BE2C (cell line): ENCODE measurements at places on chromosomes 6 and 20.

DNA sequence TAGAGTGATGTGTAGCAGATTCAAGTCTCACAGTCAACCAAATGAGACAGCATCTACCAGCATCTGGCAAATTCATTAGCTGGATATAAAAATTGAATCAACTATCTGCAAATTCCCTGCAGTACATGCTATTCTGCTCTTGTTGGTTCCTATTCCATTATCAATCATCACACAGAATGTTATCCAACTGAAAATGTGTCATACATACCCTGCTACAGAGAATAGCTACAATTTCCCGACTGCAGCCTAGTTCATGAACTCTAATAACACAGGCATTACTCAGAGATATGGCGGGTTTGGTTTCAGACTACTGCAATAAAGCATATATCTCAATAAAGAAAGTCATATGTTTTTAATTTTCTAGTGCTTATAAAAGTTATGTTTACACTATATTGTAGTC, 78.4 kb downstream of the AHI1 start:
- DNase-seq = no peak

- no peak for DNase-seq
Observed at GRCh38 chr6:167212713-167213005, 54.9 kb upstream of the GPR31 start.

DNA sequence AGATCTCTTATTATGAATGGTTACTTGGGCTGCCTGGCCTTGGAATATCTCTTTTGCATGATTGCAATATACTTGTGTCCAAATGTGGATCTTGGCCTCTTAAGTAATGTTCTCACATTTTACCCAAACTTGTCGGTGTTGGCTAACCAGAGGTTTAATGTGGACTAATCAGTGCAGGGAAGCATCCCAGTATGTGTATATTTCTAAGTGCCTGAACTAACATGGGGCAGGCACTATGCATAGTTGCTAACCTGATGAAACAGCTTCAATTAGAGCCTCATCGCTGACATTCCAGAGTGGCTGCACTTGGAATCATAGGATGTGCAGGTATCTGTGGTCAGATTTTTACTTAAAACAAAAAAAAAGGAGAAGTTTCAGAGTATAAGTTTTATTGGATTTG, 160.0 kb downstream of the PDE7B start:
- no peak for DNase-seq

GRCh38 chr6:6808343-6808742, 219.8 kb downstream of the LY86 start:
- no peak for DNase-seq

- DNase-seq = no peak
Observed at GRCh38 chr6:138293428-138294395, 75.4 kb upstream of the PBOV1 start.

DNA sequence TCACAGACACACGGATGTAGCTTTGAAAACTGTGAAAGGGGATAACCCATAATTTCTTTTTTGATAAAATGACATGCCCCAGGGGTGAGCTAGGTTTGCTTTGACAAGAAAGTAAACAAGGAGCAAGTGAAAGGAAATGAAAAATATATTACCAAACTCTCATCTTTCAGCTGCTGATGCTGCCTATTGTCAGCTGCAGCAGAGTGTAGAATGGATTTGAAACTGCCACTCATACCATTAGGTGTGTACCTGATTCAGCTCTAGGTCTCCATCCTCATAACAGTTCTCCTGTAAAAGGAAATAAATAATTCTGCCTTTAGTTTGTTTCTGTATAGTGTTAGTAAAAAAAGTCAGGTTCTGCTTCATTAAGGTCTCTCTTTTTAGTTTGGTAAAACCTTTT, 415.1 kb upstream of the MARCKS start:
- no peak for DNase-seq

DNA sequence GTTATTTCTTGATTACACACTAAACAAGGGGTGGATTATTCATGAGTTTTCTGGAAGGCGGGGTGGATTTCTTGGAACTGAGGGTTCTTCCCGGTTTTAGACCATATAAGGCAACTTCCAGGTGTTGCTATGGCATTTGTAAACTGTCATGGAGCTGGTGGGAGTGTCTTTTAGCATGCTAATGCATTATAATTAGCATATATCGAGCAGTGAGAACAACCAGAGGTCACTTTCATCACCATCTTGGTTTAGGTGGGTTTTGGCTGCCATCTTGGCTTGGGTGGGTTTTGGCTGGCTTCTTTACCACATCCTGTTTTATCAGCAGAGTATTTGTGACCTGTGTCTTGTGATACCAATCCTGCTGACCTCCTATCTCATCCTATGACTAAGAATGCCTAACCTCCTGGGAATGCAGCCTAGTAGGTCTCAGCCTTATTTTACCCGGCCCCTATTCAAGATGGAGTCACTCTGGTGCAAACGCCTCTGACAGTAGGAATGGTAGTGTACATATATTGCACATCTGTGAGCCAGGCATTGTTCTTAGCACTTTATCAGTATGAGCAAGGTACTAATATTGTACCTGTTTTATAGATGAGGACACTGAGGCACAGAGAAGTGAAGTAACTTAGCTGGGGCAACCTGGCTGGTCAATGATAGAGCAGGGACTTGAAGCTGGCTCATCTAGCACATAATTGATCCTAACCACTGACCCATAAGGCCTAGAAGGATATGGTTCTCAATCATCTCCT, 203.7 kb downstream of the NFATC2 start:
- DNase-seq = no peak

DNA sequence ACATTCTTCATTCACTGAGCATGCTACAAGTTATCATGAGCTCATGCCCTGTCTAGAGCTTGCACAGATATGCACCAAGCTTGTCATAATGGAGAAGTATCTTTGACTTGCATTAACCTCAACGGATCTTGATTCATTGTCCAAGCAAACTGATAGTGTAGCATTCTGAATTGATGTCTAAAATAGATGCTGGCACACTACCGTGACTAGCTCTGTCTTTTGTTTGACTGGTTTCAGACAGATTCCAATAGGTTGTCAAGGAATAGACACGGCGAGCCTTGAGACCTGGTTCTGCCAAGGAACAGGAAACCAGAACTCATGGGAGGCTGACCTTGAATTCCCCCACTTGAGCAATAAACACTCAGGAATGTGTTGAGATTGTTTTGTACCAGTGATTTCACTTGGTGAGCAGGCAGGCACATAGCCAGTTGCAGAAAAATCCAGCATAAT, 1153.1 kb upstream of the GJE1 start:
- no peak for DNase-seq

DNA sequence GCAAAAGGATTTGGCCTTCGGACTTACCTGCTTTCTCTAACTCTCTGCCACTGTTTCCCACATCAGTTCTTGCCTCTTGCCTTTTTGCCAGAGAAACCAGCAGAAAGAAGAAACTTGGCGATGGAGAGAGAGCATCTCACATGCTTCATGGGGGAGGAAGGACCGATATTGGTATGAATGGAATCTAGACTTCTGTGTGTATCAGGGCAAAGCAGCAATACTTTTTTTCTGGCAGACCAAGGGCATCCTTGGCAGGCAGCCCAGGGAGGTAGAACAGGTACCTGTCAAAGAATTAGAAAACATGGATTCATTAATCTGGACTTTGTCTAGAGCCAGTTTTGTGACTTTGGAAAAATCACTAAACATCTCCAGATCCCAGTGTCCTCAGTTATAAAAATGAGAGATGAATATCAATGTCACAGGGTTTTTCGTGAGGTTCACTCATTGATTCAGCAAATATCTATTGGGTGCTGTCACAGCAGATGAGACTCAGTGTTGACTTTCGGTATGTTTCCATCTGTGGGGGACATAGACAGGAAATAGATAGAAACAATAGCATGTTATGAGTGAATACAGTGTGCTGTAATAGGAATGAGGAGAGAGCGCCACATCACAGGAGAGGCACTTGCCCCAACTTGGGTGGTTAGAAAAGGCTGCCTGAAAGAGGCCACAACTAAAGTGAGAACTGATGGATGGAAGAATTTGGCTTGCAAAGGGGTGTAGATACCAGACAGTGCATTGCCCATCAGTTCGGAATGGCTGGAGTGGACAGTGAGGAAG, 114.1 kb downstream of the CD83 start:
- no peak for DNase-seq

GRCh38 chr20:4666001-4666479, 55.7 kb upstream of the PRND start:
- no peak for DNase-seq

GRCh38 chr6:16730738-16731477, 30.4 kb downstream of the ATXN1 start:
- no peak for DNase-seq

DNA sequence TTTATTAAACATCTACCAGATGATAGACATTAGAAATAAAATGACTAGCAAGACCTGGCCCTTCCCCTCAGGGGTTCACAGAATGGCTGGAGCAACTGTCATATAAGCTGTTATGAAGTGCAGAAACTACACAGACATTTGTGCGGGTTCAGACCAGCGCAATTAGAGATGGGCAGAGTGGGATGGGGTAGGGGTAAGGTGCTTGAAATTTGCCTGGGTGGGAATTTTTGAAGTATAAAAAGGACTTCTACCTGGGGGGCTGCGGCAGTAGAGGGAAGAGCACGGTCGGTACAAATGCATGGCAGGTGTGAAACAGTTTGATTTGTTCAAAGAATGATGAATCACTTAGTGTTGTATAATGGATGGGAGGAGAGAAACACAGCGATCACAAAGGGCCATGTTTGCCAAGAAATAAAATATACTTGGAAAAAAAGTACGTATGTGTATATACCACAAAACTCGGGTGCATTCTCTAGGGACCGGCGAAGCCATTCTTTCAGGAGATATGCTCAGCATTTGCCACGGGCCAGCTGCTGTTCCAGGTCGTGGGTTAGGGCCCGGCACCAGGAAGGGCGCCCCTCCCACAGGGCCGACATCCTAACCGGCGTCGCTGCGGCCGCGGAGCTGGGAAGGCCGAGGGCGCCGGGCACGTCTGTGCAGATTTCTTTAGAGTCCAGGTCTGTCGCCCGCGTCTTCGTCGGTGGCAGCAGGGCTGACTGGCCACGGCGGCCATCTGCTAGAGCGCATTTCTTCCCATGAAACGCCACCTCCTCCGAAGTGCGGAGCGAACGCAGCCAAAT, 809 bp upstream of the NOL7 start:
- peak; percentile 65 for DNase-seq

- DNase-seq = no peak
Observed at GRCh38 chr20:19113343-19113930, 99.0 kb upstream of the SLC24A3 start.

DNA sequence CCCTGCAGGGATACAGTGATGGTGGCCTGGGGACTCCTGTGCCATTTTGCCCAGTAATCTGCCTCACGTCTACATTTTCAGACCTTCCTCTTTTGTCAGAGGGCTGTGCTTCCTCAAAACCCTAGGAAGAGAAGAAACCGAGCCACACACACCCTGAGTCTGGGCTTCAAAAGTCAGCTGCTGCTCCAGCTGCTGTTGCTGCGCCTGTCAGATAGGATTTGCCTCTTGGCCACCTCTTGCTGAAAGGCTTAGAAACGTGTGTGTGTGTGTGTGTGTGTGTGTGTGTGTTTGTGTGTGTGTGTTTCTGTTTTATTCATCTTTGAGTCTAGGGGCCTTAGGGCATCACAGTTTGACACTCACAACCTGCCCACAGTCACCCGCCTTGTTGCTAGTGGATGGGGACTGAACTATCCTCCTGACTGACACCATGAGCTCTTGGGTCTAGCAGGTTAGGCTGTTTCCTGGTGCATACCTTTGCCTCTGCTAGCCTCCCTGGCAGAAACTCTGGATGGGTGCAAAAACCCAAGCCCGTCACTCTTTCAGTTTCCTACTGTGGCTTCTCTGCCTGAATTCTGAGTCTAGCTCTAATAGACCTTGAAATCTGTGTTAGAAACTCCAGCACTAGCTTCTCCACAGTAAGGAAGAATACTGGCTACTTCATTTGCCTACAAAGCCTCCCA, 94.9 kb upstream of the CEP85L start:
- DNase-seq = no peak

DNA sequence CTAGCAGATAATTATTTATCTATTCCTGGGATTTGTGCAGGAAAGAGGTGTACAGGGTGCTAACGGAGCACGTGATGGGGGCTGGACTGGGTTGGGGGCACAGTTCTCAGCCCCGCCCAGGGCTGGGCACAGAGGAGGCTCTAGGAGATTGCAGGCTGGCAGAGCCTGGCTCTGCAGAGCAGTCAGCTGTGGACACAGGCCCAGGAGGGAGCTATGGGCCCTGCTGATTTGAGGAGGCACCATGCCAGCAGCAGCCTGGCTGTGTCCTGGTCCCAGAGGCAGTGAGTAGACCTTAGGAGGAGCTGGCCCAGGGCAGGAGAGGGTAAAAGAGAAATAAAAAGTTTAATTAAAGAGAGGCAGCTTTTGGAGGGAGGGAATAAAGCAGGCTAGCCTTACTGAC, 19.3 kb downstream of the MAFB start:
- no peak for DNase-seq

GRCh38 chr6:14431385-14432330, 314.1 kb downstream of the CD83 start:
- no peak for DNase-seq

DNA sequence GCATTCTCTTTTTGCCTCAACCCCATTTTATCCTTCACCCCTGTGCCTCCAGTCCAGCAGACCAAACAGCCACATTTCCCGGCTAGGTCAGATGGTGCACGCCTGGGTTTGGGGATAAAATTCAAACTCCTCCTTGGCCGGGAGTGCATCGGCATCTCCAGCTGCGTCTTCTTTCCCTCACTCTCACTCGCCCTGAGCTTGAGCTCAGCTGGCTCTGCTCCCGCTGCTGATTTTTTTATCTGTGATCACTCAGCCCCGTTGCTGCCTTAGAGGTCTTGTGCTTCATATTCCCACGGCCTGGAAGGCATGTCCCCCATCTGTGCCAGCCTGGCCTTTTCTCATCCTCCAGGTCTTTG, 6.8 kb upstream of the EZR start:
- DNase-seq = no peak

GRCh38 chr20:50467174-50467573, 43.0 kb upstream of the PTPN1 start:
- no peak for DNase-seq

DNA sequence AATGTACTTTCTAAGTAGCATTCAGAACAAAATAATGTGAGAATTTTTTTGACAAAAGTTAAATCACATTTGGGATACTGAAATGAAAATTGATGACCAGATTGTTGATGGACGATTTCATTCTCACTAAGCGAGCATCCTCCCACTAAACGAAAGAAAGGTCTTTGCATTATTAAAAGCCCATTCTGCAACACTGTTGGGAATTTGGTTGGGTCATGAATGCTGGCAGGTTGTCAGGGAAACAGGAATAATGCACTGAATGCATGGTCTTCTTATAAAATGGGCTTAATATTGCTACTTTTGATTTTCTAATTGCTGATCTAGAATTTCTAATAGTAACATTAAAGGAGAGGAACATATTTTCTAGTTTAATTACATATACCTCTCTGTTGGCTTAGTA, 229.8 kb downstream of the NKAIN2 start:
- DNase-seq = no peak
